Left ventricle myocardium inferior (tissue), 1 donor: ENCODE measurements at places on chromosomes 6 and 20. TPM values are rescaled to one million over a fixed set of nuclear protein-coding genes. Genes with fewer than 3 reads are reported as not detected.

Gene DYNLT2
- total RNA-seq, result 0.66 TPM

Gene MCHR2
- total RNA-seq, result not detected

Gene PGC
- not detected for total RNA-seq

DNA sequence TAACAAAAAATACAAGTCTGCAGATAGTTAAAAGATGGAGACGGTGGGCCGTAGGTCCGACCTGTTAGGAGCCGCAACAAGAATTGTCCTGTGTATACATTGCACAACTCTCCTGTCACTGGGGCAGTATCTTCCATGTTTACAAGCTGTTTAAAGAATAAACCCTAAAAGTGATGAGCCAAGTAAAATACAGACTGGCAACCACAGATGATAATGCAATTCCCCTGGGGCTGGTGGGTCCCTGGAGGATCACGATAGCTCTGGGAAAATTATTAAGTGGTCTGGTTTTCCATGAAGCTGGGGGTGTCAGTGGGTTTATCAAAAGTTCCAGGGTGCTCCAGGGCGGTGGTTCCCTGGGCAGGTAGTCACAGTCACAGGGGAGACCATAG lies 8.1 kb upstream of the FAM50B start:
- H3K36me3 ChIP-seq, result no peaks in the 10 kb centered on the region
- H3K4me3 ChIP-seq, result no peak overlapping the region
- peaks cover 8% of the 10 kb centered on the region for H3K4me1 ChIP-seq
- no peak overlapping the region for H3K27ac ChIP-seq

DNA sequence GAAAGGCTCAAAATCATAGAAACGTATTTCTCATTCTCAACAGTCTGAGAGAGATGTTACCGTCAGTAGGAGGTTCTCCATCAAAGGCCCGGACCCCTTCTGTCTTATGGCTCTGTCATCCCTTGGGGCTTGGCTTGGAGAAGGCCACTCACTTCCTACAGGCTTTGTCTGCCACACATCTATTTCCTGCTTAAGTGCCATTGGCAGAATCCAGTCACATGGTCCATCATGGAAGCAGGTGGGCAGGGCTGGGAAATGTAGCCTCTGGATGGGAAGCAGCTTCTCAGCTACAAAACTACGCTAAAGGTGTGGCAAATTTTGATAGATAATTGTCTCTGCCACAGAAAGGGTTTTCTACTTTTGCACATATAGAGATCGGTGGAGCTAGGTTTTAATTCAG lies 12.6 kb upstream of the ZFP64 start:
- no peak for DNase-seq
- peaks cover 15% of the 10 kb centered on the region for H3K27me3 ChIP-seq
- no peaks in the 10 kb centered on the region for H3K36me3 ChIP-seq
- H3K4me3 ChIP-seq, result no peak overlapping the region

GRCh38 chr20:52130406-52130805 lies 61.2 kb downstream of the ZFP64 start:
- no peaks in the 10 kb centered on the region for H3K4me1 ChIP-seq
- DNase-seq, result no peak
- no peak overlapping the region for H3K27ac ChIP-seq
- H3K36me3 ChIP-seq, result no peaks in the 10 kb centered on the region
- no peak overlapping the region for H3K4me3 ChIP-seq

- H3K27me3 ChIP-seq, result no peaks in the 10 kb centered on the region
- H3K36me3 ChIP-seq, result no peaks in the 10 kb centered on the region
- no peak overlapping the region for H3K27ac ChIP-seq
- DNase-seq, result no peak
- peaks cover 11% of the 10 kb centered on the region for H3K4me1 ChIP-seq
Observed at GRCh38 chr6:133407320-133408100, 166.4 kb downstream of the EYA4 start.

DNA sequence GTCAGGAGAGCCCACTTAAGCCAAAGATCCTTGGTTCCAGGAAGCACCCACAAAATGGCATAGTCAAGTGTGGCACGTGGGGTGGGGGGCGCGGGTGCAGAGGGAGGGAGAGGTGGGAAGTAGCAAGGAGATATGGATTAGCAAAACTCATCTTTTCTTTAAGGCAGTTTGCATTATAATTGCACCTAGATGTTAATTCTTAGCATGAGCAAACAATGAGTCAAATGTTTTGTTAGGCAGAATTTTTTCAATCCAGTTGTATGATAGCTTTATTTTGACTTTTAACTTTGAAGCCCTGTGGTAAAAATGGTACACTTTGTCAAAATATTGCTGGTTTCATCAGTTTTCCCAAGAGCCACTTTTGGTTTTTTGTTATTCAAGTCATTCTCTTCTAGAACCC lies 15.0 kb downstream of the SCAND1 start:
- no peak overlapping the region for H3K27ac ChIP-seq
- H3K4me1 ChIP-seq, result no peaks in the 10 kb centered on the region
- H3K36me3 ChIP-seq, result peaks cover 63% of the 10 kb centered on the region

DNA sequence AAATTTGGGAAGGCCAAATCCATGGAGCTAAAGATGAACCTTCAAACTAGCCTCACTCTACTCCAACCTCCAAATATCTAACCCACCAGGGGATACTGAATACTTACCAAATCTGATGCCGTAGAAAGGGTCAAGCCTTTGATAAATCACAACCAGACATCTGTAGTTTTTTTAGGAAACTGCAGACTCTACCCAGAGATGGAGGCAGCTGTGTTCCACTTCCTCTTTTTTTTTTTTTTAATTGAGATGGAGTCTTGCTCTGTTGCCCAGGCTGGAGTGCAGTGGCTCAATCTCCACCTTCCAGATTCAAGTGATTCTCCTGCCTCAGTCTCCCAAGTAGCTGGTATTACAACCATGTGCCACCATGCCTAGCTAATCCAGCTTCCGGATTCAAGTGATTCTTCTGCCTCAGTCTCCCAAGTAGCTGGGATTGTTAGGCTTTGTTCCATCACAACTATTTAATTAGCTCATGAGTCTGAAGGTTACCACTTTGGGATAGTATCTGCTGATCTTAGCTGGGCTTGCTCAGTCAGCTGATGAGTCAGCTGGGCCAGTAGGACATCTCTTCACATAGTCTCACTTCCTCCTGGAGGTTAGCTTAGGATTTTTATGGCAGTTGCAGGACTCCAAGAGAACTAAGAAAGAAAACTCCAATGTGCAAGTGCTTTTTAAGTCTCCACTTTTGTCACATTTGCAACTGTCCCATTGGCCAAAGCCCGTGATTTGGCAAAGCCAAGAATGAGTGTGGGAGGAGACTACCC lies 13.3 kb downstream of the FRK start:
- H3K27me3 ChIP-seq, result no peaks in the 10 kb centered on the region
- peaks cover 5% of the 10 kb centered on the region for H3K4me1 ChIP-seq
- H3K36me3 ChIP-seq, result no peaks in the 10 kb centered on the region
- DNase-seq, result no peak
- H3K27ac ChIP-seq, result no peak overlapping the region
- H3K4me3 ChIP-seq, result no peak overlapping the region

- H3K27me3 ChIP-seq, result no peaks in the 10 kb centered on the region
- no peak overlapping the region for H3K4me3 ChIP-seq
- H3K4me1 ChIP-seq, result peaks cover 60% of the 10 kb centered on the region
Observed at GRCh38 chr6:16698997-16699868, 62.0 kb downstream of the ATXN1 start.

GRCh38 chr6:39908838-39909583 lies 25.3 kb downstream of the MOCS1 start:
- DNase-seq, result no peak
- H3K4me1 ChIP-seq, result no peaks in the 10 kb centered on the region
- no peak overlapping the region for H3K27ac ChIP-seq
- H3K36me3 ChIP-seq, result peaks cover 78% of the 10 kb centered on the region
- H3K27me3 ChIP-seq, result no peaks in the 10 kb centered on the region
- H3K4me3 ChIP-seq, result no peak overlapping the region

DNA sequence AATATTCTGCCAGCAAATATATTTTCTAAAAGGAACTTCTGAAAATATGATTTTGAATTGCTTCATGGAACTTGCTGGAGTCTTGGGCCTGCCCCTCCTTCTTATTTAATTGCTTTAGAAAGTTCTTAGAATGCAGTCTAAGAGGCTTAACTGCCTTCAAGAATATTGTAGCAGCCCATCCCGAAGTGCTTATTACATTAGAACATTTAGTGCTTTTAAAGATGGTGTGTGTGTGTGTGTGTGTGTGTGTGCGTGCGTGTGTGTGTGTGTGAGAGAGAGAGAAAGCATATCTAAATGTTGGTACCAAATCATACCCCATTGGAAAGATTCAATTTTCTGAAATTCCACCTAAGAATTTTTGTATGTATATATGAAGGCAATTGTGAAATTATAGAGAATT lies 193.5 kb downstream of the SLC24A3 start:
- H3K4me3 ChIP-seq, result no peak overlapping the region
- no peak for DNase-seq
- no peak overlapping the region for H3K27ac ChIP-seq
- H3K36me3 ChIP-seq, result no peaks in the 10 kb centered on the region
- H3K4me1 ChIP-seq, result no peaks in the 10 kb centered on the region

- no peaks in the 10 kb centered on the region for H3K27me3 ChIP-seq
- no peak for DNase-seq
- H3K4me1 ChIP-seq, result peaks cover 16% of the 10 kb centered on the region
- H3K4me3 ChIP-seq, result no peak overlapping the region
- H3K36me3 ChIP-seq, result peaks cover 98% of the 10 kb centered on the region
Observed at GRCh38 chr20:44495802-44496481, 20.3 kb downstream of the TTPAL start.

DNA sequence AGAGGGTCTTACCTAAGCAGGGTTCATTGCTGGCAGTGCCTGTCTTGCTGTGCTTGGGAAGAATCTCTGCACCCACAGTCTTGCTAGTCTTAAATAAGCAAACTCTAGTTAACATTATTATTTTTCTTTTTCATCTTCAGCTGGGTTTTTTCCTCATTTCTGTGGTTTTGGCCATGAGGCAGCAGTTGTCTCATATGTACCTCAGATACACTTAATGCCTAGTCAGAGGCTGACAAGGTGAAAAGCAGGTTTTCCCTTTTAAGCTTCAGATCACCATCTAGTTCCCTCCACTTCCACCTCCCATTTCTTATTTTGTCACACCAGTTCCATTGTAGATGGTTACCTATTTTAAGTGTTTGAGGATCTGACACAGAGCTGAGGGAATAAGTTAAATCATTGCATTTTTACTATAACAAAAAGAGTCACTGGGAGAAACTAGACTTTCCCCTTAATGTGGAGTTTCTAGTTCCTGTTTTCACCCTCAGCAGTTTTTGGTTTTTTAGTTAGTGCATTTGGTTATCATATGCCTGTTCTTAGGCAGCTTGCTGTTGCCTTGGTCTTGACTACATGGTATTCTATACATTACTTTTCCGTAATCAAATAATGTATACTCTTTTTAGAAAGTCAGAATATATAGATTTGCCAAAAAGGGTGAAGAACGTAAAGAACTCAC lies 46.0 kb downstream of the AFDN start:
- H3K36me3 ChIP-seq, result peaks cover 68% of the 10 kb centered on the region
- no peak overlapping the region for H3K27ac ChIP-seq
- no peak overlapping the region for H3K4me3 ChIP-seq
- DNase-seq, result no peak
- no peaks in the 10 kb centered on the region for H3K4me1 ChIP-seq
- H3K27me3 ChIP-seq, result no peaks in the 10 kb centered on the region
